ENCODE measurements at places on chromosomes 4 and X. TPM values are rescaled to one million over a fixed set of nuclear protein-coding genes. Genes with fewer than 3 reads are reported as not detected.

DNA sequence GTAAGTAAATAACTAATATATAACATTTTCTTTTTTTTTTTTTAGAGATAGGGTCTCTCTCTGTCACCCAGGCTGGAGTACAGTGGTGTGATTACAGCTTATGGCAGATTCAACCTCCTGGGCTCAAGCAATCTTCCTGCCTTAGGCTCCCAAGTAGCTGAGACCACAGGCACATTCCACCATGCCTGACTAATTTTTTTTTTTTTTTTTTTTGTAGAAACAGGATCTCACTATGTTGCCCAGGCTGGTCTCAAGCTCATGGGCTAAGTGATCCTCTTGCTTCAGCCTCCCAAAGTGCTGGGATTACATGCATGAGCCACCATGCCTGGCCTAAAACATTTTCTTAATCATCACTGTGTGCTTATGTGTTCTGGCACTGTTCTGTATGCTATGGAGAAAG is 32.8 kb downstream of the MGARP start:
- no peaks in the 10 kb centered on the region for H3K36me3 ChIP-seq
- H3K4me3 ChIP-seq: no peak overlapping the region
- H3K27ac ChIP-seq: no peak overlapping the region
- DNase-seq: peak; percentile 39
- H3K27me3 ChIP-seq: no peaks in the 10 kb centered on the region

Gene EREG
- 0.36 TPM for total RNA-seq

GRCh38 chr4:3775005-3775404 is 8.8 kb downstream of the ADRA2C start:
- H3K36me3 ChIP-seq: no peaks in the 10 kb centered on the region
- peaks cover 53% of the 10 kb centered on the region for H3K27me3 ChIP-seq
- no peaks in the 10 kb centered on the region for H3K4me1 ChIP-seq
- no peak overlapping the region for H3K4me3 ChIP-seq

DNA sequence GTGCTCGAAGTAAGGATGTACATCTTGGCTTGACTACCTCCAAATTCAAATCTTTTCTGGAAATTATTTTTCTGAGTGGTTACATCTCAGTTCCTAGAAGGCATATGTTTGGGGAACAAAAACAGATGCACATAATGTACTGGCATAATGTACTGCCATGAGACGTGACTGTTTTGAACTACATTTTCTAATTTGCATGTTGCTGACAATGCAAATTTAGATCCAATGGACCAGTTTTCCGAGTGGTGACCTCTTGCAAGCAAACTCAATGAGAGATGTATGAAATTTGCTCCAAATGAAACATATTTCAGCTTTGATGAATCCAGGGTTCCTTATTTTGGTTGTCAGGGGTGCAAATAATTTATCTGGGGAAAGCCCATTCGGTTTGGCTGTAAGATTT is 694.3 kb downstream of the GRXCR1 start:
- no peaks in the 10 kb centered on the region for H3K36me3 ChIP-seq
- no peak overlapping the region for H3K27ac ChIP-seq
- H3K4me3 ChIP-seq: no peak overlapping the region
- no peak for DNase-seq

GRCh38 chrX:14291666-14292500 is 237.5 kb upstream of the GLRA2 start:
- H3K27ac ChIP-seq: no peak overlapping the region
- H3K4me1 ChIP-seq: no peaks in the 10 kb centered on the region
- no peak overlapping the region for H3K4me3 ChIP-seq
- H3K36me3 ChIP-seq: no peaks in the 10 kb centered on the region

DNA sequence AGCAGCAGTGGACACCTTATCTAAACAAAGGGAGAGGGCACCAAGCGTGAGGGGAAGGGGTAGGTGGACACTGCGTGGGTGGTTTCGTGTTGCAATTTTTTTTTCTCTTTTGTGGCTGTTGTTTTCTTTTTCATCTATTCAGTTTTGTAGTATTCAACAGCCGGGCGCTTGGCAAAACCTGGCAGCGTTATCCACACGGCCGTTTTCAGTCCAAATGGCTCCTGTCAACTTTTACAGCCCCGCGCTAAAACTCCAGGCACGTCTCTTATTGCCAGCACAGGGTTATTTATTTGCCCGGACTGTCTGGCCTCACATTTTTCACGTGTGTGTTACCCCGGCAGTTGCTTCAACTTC is 192.2 kb downstream of the BCOR start:
- H3K4me1 ChIP-seq: peaks cover 20% of the 10 kb centered on the region
- no peaks in the 10 kb centered on the region for H3K36me3 ChIP-seq
- DNase-seq: peak; percentile 19
- H3K27ac ChIP-seq: no peak overlapping the region
- H3K4me3 ChIP-seq: no peak overlapping the region

DNA sequence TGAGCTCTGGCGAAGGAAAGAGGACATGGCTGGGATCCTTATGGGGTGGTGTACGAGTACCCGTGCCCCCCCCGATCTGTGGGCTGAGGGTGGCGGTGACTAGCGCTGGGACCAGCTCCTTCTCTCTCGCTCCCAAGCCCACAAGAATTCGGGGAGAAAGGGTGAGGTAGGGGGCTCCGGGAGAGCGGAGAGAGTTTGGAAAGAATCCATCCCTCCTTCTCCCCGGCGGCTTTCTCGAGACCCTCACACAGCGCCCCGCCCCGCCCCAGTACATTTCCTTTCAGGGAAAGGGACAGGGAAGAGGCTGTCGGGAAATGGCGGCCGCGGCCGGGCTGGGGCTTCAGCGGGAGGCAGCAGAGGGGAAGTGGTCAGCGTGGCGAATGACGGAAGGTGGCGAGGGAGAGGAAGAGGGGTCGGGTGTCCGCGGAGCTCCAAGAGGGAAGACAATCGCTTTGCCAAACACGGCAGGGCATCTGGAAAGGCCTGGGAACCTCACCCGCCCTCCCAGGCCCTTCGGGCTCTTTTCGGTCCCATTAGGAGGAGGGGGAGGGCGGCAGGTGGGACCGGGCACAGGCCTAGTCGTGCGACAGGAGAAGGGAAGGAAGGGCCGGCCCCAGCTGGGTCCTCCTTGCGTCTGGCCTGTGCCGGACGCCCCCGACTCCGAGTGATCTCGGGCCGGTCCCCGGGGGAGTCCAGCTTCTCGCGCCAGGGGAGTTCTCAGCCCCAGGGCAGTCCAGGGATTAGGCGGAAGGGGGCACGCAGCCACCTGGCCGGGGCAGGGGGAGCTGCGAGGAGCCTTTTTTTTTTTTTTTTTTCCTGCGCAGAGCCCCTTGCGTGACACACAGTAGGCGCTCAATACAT is 10.2 kb downstream of the HNRNPH2 start:
- peak overlapping the region; percentile 63 for H3K4me3 ChIP-seq
- peak overlapping the region; percentile 91 for H3K27ac ChIP-seq
- peaks cover 4% of the 10 kb centered on the region for H3K4me1 ChIP-seq
- no peaks in the 10 kb centered on the region for H3K36me3 ChIP-seq
- H3K27me3 ChIP-seq: peaks cover 2% of the 10 kb centered on the region

DNA sequence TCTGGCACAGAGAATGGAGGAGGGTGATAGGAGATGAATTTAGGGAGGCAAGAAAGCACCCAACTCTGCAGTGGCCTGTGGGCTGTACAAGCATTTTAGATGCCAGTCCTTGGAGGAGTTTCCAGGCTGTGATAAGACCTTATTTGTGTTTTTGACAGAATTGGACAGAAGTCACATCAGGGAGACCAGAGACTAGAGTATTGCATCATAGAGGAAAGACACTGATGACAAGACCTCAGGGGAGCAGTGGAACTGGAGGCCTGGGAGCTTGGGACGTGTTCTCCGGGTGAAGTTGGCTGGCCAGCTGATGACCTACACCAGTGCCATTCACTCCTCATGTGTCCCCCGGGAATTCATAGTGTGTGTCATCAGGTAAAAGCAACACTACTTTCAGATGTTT is 284.0 kb upstream of the ZFP42 start:
- H3K27me3 ChIP-seq: no peaks in the 10 kb centered on the region
- H3K36me3 ChIP-seq: no peaks in the 10 kb centered on the region
- H3K4me3 ChIP-seq: no peak overlapping the region
- H3K27ac ChIP-seq: no peak overlapping the region
- no peak for DNase-seq

GRCh38 chr4:2482192-2482591 is 13.3 kb downstream of the RNF4 start:
- no peaks in the 10 kb centered on the region for H3K27me3 ChIP-seq
- no peak for DNase-seq
- H3K27ac ChIP-seq: no peak overlapping the region
- peaks cover 3% of the 10 kb centered on the region for H3K4me1 ChIP-seq
- H3K4me3 ChIP-seq: no peak overlapping the region
- H3K36me3 ChIP-seq: peaks cover 6% of the 10 kb centered on the region
